ENCODE measurements at places on chromosomes 7 and 10.

GRCh38 chr10:12130237-12130872 lies 878 bp downstream of the SEC61A2 start:
- DNase-seq, result no peak

- peak; percentile 26 for DNase-seq
Measured at GRCh38 chr10:118459642-118460193, 117.6 kb upstream of the FAM204A start.

- no peak for DNase-seq
Measured at GRCh38 chr10:35435824-35436223, 99.5 kb downstream of the CCNY start.

DNA sequence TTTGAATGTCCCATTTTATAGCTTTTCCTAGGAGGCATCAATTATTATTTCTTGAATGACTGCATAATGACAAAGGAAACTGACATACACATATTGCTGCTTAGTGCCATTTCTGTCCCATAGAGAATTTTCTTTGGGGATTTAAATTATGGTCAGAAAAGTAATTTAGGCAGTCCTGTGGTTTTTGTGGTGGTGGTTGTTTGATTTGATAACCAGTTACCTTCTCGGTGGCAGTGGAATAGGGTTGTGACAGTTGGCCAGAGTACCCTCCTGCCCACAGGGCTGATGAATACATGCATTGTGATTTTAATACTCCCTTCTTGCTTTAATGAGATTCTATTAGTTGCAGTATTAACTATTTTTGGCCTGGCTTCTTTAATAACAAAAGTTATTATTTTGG lies 6.6 kb upstream of the SGCE start:
- no peak for DNase-seq

GRCh38 chr10:34658934-34659333 lies 156.2 kb downstream of the PARD3 start:
- DNase-seq, result no peak

DNA sequence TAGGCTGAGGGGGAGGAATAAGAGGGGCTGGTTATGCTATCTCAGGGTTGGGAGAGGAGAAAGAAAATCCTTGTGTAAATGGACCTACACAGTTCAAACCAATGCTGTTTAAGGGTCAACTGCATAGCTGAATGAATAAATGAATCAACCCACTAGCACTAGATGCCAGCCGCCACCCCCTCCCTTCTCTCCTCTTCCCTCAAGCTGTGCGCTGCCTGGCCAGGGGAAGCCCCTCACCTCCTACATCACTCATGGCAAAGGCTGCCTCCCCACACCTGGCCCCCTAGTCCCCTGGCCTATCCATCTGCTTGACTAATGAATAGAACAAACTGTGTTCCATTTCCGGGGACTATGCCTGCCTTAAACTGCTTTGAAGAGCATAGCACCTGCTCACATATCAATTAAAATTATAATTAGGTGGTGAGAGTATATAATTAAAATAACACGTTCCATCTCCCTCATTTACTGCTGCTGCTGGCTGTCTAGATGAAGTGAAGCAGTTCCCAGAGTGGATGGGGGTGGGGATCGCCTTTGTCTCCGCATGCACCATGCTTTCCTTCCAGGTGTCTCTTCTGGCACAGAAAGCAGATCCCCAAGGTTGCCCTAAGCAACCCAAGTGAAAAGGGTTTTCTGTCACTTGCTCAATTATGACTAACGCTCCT lies 32.6 kb downstream of the GRID1 start:
- no peak for DNase-seq

- no peak for DNase-seq
Measured at GRCh38 chr10:49050906-49051305, 64.4 kb downstream of the VSTM4 start.

DNA sequence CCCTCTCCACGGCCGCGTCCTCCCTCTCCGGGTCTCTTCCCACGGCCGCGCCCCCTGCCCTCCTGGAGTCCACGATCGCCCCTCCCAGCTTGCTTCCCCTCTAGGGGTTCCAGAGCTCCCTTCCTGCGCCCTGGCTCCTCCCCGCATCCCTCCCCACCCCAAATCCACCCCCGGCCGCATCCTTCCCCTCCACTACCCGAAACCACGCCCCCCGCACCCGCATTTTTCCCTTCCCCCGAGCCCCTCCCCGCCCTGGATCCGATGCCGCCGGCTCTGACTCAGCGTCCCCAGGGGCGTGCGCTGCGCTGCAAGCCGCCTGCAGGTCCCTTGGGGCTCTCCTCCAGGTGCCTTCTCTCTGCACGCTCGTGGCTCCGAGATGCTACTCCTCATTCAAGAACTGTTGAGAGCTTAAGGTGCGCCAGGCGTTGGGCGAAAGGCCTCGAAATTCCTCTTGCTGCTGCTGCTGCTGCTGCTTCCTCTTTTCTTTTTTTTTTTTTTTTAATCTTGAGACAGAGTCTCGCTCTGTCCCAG lies 372 bp upstream of the TMEM130 start:
- DNase-seq, result peak; percentile 9

GRCh38 chr7:27181795-27182275 lies 3.2 kb downstream of the HOXA11 start:
- DNase-seq, result no peak

DNA sequence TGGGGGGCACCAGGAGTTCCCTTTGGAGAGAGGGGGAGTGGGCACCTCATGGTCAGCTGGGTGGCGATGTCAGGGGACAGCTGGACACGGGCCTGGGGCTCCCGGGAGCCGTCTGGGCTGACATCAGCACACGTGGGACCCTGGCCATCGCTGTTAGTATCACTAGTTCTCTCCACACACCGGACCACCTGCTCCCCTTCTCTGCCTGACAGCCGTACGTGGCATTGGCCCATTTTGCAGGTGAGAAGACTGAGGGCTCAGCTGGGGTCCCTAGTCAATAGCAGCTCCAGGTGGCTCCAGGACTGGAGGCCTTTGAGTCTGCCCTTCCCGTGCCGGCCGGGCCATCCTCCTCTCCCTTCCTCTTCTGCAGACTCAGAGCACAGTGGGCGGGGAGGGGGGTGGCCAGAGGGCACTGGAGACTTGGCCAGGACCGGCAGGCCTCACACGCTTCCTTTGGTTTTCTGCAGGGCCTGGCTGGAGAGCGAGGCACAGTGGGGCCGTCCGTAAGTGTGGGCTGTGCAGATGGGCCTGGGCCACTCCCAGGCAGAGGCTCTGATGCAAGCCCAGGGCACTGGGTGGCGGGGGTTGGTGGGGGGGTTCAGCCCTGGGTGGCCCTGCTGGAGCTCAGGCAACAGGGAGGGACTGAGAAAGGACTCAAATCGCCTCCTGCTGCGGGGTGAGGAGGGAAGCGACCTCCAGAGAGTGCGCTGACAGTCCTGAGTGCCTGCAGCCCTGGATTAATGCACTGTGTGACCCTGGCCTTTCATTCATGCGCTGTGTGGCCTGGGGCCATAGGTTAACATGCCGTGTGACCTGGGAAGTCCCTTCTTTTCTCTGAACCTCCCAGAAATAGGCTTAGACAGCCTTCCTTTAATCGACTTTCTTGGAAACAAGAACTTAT lies 78.2 kb downstream of the MYL10 start:
- no peak for DNase-seq

- no peak for DNase-seq
Measured at GRCh38 chr7:107768263-107768662, 24.3 kb downstream of the CBLL1 start.

GRCh38 chr7:17302575-17303142 lies 4.2 kb downstream of the AHR start:
- DNase-seq, result no peak

DNA sequence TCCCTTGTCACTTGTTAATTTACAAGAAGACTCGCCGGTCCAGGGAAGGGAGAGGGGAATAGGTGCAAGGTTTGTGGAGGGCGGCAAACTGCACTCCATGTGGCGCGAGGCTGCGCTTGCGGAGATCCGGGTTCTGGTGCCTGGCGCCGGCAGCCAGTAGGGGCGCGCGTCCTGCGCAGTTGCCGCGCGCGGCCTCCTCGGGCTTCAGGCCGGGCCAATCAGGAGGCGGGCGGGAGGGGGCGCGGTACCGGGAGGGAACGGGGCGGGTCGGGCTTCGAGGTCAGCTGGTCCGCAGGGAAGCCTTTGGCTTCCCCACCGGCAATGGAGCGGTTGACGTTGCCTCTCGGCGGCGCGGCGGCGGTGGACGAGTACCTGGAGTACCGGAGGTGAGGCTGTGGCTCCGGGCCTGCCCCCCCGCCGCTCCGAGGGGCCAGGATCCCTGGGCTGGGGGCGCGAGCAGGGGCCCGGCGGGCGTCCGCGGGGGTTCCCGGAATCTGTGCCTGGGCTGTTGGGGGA lies at the start of gene FAM221A:
Gene FAM221A, plus strand, starts transcription at position 302 of the 516 bp plus-strand sequence. Its CDS starts 20 bp downstream, at position 322.
- peak; percentile 93 for DNase-seq

GRCh38 chr10:93313798-93314197 lies 168.3 kb downstream of the MYOF start:
- DNase-seq, result no peak

DNA sequence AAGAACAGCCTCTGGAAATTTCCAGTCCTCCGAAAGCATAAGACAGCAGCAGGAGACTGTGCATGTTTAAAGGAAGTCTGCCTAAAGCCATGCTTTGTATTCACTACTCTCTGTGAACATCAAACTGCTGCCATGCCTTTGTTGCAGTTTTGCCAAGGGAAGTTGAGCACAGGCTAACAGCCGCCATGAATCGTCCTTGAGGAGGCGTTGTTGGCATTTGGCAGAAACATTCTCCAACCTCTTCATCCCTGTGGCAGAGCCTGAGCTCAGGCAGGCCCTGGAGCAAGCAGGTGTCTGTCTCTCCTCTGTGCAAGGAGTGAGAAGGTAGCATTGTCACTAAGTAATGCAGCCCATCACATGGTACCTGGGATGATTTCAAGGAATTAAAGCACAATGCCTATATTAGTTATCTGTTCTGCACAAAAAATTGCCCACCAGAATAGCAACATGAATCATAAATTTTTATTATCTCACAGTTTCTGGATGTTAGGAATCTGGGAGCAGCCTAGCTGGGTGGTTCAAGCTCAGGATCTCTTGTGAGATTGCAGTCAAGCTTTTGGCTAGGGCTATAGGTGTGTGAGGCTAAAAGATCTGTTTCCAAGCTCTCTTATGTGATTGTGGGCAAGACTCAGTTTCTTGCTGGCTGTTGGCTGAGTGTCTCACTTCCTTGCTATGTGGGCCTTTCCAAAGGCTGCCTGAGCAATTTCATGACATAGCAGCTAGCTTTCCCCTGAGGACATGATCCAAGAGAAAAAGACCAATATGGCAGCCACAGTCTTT lies 46.5 kb upstream of the KIAA1217 start:
- DNase-seq, result no peak

DNA sequence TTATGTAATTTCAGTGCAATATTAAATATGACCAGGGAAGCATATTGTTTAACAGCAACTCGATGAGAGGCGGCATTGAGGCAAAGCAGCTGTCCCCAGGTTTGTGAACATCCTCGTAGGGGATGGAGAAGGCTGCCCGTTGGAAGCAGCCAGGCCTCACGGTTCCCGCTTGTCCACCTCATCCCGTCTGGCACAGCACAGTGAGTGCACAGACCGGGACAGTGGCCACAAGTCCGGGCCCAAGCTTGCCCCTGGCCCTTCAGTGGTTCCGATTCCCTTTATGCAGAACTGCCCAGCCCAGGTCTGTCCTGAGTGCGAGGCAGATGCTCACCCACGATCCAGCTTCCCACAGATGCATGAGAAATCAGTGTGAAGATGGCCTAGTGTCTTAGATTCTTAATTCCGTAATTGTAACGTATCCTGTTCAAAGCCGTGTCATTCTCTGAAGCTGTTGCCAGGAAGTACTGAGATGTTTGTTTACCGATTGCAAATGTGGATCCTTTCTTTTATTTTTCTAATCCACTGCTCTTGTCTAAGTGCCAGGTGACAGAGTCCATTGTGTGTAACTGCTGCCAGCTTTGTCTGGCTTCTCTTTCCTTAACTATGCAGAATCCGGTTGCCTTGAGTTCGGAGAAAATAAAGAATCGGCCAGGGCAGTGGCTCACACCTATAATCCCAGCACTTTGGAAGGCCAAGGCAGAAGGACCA lies 35.5 kb downstream of the PFKP start:
- DNase-seq, result peak; percentile 26

DNA sequence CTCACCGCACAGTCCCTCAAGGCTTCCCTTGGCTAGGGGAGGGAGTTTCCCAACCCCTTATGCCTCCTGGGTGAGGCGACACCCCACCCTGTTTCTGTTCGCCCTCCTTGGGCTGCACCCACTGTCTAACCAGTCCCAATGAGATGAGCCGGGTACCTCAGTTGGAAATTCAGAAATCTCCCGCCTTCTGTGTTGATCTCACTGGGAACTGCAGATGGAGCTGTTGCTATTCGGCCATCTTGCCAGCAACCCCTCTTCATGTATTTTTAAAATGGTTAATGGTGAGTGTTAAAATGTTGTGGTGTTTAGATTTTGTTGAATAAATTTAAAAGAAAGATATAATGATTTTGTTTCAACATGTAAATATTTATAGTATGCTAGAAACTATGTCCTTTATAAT lies 22.0 kb downstream of the UMAD1 start:
- no peak for DNase-seq

DNA sequence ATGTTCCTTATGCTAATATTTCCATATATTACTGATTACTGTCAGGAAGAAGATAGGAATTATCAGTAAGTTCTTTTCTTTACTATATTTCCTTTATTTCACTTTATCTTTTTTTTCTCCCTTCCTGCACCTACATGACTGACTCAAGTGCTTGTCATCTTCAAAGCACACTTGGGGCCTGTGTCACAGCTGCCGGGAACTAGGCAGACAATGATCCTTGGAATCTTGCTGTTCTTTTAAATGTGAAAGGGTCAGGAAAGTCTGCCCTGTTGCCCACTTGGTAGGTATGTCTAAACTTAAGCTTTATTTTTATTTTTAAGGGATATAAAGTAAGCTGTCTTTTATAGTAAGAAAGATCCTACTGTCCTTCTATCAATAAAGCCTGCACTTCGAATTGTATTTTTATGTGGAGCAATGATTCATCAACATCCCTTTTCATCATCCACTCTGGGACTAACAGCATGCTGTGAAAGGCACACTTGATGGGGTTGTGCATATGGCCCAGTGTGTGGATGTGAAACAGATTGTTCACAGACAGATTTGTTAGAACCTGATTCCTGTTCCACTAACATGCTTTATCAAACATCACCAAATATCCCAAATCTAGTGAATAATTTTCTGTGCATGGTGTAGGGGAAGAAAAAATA lies 556.9 kb downstream of the DNAJB9 start:
- no peak for DNase-seq

GRCh38 chr10:18527687-18528086 lies 123.7 kb downstream of the NSUN6 start:
- DNase-seq, result no peak

- no peak for DNase-seq
Measured at GRCh38 chr7:147859033-147859432, 731.5 kb upstream of the C7orf33 start.

- no peak for DNase-seq
Measured at GRCh38 chr10:28890121-28890950, 213.0 kb downstream of the BAMBI start.

DNA sequence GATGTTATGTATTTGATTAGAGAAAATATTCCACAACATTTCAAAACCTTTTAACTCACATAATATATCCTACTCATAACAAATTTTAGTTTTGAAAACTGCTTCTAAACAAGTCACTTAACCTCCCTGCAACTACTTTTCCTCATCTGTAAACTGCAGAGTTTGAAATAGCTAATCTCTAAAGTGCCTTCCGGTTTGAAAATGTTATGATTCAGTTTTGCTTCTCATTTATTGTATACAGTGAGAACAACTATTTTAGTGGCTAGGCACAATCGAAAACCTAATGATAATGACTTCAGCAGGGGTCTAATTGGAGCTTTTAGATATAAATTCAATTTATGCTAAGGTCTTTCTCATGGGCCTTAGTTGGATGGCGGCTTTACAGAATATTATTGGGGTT lies 30.7 kb upstream of the TEX47 start:
- DNase-seq, result no peak

GRCh38 chr10:58373442-58373827 lies 11.8 kb upstream of the TFAM start:
- DNase-seq, result no peak

- no peak for DNase-seq
Measured at GRCh38 chr10:133467286-133467911, 13.7 kb downstream of the SCART1 start.
